ENCODE measurements at places on chromosomes 6 and 20. TPM values are rescaled to one million over a fixed set of nuclear protein-coding genes. Genes with fewer than 3 reads are reported as not detected.

MATN4 gene
- not detected for total RNA-seq

SEL1L2 gene
- total RNA-seq: not detected

SLC22A16 gene
- 0.14 TPM for total RNA-seq

FRS3 gene
- total RNA-seq: 6.1 TPM
